ENCODE measurements at places on chromosomes 2 and 18.
A peak's percentile ranks its signal among the peaks of the same experiment; 100 is the strongest.

- DNase-seq: no peak
Measured at GRCh38 chr18:21831413-21831831, 90.8 kb downstream of the MIB1 start.

- DNase-seq: no peak
Measured at GRCh38 chr2:107545066-107545465, 281.6 kb upstream of the RGPD4 start.

GRCh38 chr18:53457068-53457467 lies 767.4 kb downstream of the MBD2 start:
- DNase-seq: no peak

GRCh38 chr2:86492048-86492453 lies 50.9 kb downstream of the KDM3A start:
- DNase-seq: no peak

DNA sequence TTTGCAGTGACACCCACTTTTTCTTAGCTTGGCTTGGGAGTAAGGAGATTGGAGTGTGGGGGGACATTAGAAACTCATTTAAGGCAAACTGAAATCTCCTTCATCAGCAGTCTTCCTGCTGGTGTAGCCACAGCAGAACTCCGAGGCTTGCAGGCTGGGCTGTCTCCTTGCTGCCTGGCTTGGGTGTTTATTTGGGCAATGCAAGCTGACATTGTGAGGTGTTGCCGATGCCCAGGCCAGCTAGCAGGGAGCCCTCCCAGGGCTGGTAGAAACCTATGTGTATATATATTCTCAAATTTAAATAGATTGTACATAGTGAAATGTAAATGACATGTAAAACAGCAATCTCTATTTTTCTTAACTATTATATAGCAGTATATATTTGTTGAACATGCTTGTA lies 11.8 kb downstream of the GDF7 start:
- DNase-seq: no peak

- no peak for DNase-seq
Measured at GRCh38 chr2:96977631-96978195, 8.7 kb downstream of the FAM178B start.

DNA sequence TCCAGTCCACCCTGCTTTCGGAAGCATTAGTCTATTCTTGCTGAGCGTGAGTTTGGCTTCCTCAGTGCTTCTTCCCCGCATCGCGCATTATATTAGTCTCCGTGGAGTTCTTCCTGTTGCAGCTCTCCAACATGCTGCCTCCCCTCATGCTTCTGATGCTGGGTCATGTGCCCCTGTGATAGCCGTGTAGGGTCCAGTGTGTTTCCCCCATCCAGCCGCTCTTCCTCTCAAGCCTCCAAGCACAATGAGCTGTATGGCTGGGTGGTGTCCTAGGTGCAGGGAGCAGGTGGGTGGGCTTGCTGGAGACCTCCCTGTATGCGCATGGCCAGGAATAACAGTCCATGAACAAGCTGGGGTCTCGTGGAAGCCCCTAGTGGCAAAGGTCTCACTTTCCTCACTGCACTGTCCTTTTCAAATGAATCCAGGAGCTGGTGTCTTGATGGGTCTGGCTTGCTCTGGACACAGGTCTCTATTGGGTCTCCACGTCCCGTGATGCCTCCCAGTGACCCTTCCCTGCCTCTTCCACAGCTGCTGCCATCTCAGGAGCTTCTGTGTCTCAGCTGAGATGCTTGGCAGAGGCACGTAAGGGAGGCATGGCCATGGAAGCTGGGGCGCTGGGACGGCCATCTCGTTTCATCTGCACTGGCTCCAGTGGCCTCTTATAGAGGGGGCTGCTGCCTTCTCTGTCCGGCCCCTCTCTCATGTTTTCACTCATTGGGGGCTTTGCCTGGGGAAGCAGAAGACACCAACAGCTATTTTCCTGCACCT lies 54.8 kb upstream of the HDAC4 start:
- DNase-seq: peak; percentile 21

DNA sequence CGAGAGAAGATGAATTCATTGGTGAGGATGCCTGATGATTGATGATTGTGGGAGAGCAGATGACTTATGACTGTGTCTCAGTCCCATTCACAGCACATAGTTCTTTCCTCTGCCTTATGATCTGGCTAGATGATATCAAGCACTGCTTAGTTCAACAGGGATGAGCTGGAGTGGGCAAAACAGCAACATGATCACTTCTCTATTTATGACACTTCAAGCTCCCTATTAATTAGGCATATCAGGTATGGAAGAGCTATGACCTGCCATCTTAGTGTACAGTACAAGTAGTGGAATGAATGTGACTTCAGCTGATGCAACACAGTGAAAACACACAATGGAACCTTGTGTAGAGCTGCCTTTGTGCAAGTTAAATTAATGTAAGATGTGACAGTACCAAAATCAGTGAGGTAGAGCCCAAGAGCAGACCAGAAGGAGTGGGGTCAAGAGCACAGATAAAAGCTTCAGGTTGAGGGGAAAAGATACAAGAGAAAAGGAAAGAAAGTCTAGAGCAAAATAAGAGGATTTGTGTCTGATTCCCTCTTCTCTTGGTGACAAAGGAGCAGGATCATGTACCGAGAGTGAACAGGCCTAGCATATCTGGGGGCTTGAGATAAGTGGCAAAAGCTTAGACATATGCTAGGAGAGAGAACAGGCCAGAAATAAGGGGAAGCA lies 93.0 kb upstream of the MYO3B start:
- no peak for DNase-seq

- DNase-seq: no peak
Measured at GRCh38 chr2:119049968-119050704, 108.1 kb downstream of the MARCO start.

GRCh38 chr2:239545741-239546392 lies 145.0 kb upstream of the HDAC4 start:
- no peak for DNase-seq

GRCh38 chr2:203870481-203870880 lies 2.9 kb downstream of the CTLA4 start:
- DNase-seq: no peak

- no peak for DNase-seq
Measured at GRCh38 chr18:28050545-28050944, 126.4 kb downstream of the CDH2 start.

DNA sequence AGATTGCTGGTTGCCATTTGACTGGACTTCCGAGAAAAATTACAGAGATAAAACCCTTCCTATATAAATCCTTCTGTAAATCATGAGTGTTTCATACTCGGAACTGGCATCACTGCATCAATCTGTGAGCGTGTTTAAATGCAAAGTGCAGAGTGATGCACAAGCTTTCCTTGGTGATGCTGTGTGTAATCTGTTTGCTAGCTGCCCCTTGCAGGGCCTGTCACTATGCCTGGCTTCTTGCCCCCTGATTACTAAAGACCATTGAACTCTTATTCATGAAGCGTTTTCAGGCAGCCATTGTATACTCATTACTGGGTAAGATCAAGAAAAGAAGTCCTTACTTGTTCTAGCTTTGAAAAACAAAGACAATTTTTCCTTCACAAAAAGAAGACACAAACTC lies 266.9 kb upstream of the FANCL start:
- no peak for DNase-seq
